ENCODE measurements at places on chromosomes 12 and 14. TPM values are rescaled to one million over a fixed set of nuclear protein-coding genes. Genes with fewer than 3 reads are reported as not detected.

The IL26 gene
- not detected for total RNA-seq

The OR6C76 gene
- not detected for total RNA-seq

The ACOT4 gene
- total RNA-seq, result 0.61 TPM

The PZP gene
- total RNA-seq, result 0.97 TPM

The NANOG gene
- total RNA-seq, result not detected

The ZNF219 gene
- 3.8 TPM for total RNA-seq

The FAM186B gene
- total RNA-seq, result 0.32 TPM
